Stimulated activated CD8-positive, alpha-beta memory T cell treated with anti-CD3 and anti-CD28 coated beads, Interleukin-4, amount 100 ng/mL, for 4 hours (primary cell): ENCODE measurements at places on chromosomes 16 and 17.

GRCh38 chr17:48645639-48646182, 19.6 kb upstream of the HOXB9 start:
- no peak for DNase-seq

DNA sequence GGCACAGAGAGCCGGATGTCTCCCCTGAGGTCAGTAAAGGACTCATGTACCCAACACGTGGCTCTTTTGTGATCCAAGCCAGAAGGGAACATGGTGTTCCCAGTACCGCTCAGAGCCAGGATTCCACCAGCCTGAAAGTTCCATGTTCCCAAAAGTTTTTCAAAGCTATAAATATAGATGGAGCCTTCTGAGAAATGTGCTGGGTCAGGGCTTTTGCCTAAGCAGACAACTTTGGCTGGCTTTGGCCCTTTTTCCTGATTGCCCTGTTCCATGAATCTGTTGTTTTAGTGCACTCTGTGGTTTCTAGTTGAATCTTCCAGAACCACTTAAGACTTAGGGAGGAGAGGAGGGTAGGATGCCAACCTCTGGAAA, 128.5 kb upstream of the HS3ST2 start:
- DNase-seq: no peak

DNA sequence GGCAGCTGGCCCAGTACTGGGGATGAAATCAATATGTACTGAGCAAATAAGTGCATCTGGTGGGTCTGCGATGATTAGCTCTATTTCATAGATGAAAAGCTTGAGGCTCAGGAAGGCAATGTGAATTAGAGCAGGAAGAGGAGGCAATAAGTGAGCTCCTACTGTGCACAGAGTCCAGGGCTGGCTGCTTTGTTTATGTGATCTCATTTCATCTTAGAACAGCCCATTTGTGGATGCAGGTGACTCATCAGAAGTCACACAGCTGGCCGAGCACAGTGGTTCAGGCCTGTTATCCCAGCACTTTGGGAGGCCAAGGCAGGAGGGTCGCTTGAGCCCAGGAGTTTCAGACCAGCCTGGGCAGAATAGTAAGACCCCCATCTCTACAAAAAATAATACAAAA, 7.1 kb downstream of the TMEM114 start:
- DNase-seq: no peak

- no peak for DNase-seq
Measured at GRCh38 chr17:82639628-82640027, 8.6 kb downstream of the WDR45B start.

DNA sequence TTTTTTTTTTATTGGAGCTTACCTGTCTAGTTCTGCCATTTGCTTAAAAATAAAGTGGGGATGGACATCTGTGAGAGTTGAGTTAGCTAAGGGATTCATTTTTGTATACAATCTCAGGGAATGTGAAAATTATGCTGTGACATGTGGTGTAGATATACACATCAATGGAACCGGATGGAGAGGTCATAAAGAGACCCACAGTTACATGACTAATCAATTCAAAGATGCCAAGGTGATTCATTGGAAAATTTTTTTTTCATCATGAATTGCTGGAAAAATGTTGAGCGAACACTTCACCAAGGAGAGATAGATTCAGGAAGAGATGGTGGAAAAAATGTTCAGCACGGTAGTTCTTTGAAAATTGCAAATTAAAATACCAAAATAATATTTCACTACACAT, 605.4 kb upstream of the KIF2B start:
- DNase-seq: no peak

GRCh38 chr16:17377360-17378324, 93.1 kb downstream of the XYLT1 start:
- no peak for DNase-seq

DNA sequence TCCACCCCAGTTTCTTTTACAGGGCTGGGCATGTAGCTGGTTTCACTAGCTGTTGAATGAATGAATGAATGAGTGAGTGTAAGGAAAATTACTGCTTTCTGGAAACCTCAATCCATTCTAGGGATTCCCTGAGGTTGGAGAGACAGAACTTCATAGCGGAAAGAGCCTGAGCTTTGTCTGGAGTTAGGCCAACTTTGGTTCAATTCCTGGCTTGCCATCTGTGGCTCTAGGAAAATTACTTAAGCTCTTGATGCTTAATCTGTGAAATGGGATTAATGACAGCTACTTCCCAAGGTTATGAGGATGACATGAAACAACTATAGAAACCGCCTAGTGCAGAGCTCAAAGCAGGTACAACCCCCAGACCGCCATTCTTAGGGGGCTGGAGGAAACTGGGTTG, 76.3 kb upstream of the AXIN2 start:
- DNase-seq: no peak

DNA sequence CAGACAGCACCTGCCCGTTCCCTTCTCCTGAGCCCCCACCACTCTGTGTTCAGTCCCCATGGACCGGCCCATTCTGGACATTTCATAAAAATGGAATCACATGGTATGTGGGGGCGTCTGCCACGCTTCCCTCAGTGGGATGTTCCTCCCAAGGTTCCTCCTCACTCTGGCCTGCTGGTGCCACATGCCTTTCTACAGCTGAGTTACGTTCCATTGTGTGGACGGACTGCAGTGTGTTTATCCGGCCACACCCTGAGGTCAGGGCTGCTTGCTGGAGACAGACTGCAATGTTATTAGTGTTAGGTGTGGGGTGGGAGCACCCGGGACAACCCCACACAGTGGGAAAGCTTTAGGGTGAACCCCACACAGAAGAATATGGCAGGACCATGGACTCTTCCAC, 5.9 kb upstream of the AATK start:
- no peak for DNase-seq

GRCh38 chr17:65984299-65984698, 207.6 kb downstream of the CEP112 start:
- no peak for DNase-seq

- DNase-seq: no peak
Measured at GRCh38 chr17:34579979-34580684, 750 bp downstream of the TMEM132E start.

DNA sequence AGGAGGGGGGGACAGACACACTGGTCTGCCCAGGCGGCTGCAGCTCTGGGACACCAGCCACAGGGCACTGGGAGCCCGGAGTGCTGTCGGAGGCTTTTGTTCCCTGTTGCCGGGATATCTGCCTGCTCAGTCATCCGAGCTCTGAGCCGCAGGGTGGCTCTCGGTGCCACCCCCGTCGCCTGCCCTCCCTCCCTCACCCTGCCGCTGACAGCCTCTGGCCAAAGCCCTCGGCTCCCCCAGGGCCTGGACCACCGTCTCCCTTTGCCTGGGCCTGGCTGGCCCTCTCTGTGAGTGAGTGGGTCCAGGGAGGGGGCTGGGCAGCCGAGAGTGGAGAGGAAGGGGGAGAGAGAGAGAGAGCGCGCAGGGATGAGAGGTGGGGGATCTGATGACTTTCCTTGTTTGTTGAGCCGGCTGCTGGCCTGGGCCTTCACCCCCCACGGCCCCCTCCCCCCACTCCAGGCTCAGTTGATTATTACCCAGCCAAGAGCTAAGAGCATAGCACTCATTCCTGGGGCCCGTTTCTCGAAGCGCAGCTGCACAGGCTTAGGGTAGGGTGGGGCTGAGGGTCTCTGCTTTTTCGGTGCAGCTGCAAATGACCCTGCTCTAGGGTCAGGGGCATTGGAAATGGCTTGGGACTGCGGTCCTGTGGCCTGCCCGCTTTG, 2.7 kb downstream of the FOXJ1 start:
- DNase-seq: no peak

DNA sequence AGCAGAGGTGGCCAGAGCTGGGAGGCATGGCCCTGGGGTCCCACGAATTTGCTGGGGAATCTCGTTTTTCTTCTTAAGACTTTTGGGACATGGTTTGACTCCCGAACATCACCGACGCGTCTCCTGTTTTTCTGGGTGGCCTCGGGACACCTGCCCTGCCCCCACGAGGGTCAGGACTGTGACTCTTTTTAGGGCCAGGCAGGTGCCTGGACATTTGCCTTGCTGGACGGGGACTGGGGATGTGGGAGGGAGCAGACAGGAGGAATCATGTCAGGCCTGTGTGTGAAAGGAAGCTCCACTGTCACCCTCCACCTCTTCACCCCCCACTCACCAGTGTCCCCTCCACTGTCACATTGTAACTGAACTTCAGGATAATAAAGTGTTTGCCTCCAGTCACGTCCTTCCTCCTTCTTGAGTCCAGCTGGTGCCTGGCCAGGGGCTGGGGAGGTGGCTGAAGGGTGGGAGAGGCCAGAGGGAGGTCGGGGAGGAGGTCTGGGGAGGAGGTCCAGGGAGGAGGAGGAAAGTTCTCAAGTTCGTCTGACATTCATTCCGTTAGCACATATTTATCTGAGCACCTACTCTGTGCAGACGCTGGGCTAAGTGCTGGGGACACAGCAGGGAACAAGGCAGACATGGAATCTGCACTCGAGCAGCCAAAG, 2.3 kb downstream of the CSF3 start:
- no peak for DNase-seq

- no peak for DNase-seq
Measured at GRCh38 chr16:75106351-75107274, 10.0 kb downstream of the LDHD start.

GRCh38 chr17:63116228-63116627, 150.2 kb downstream of the TANC2 start:
- DNase-seq: no peak

DNA sequence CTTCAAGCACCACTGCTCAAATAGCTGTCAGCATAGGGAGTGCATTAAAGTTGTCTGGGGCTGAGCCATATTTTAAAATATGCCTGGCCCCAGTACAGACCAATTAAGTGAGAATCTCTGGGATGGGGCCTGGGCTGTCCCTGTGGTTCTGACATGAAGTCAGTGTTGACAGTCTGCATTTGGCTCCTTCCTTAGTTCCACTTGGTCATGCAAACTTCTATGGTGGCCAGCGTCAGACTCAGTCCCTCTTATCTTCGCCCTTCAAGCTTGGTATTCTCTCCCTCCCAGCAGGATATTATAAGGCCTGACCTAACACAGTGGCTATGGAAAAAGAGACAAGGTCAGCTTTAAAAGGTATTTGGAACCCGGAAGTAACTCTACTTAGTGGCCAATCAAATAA, 177.2 kb downstream of the PMP22 start:
- no peak for DNase-seq

DNA sequence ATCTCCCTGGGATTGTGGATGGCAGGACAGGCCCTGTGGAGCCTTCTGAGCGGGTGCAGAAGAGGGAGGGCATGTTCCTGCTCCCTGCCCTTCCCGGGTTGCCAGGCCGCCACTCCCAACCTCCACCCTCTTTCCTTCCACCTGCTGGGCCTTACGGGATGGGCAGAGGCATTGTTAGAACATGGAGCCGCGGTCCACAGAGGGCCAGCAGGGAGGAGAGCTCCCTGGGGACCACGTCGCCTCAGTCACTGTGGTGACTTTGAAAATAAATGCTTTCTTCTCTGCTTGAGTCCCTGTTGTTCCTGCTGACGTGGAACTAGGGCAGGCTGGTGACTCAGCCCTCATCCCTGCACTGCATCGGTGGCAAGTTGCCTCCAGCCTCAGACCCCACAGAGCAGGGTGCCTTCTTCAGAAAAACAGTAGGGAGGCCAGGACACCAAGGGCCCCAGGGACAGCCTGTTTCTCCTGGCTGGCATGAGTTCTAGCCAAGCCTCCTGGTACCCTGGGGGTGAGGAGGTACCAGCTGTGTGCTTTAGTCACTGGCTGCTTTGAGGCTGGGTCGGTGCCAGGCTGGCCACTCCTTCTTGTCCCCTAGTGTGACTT, 224.9 kb downstream of the SEC14L1 start:
- DNase-seq: no peak

DNA sequence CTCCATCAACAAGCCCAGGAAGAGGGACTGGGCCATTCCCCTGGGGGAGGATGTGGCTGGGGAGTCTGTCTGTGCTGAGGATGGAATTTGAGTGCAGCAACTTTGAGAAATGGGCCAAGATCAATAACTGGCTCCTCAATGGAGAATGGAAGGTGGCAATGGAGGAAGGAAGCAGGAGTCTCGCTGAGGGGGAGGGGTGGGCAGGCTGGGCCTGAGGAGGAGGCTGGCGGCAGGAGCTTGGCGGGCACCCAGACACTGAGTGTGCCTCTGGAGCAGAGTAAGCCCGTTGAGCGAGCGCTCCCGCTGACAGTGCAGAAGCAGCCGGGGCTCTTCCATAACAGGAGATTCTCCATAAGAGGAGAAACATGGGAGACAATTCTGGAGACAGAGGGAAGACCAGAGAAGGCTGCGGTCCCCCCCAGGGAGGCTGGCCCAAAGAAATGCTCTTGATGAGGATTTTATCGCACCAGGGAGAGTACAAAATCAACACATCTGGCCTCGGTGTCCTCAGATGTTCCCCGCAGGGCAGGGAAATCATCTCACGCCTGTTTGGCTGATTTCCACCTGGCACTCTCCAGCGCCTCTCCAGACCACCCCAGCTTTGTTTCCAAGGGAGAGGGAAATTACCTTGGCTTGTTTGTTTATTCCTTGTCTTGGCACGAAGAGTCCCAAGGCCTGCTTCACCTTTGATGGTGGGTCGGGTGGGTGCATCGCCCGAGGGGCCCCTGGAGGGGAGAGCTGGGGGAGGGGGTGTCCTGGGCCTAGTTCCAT, 2.8 kb upstream of the MMP15 start:
- DNase-seq: no peak

DNA sequence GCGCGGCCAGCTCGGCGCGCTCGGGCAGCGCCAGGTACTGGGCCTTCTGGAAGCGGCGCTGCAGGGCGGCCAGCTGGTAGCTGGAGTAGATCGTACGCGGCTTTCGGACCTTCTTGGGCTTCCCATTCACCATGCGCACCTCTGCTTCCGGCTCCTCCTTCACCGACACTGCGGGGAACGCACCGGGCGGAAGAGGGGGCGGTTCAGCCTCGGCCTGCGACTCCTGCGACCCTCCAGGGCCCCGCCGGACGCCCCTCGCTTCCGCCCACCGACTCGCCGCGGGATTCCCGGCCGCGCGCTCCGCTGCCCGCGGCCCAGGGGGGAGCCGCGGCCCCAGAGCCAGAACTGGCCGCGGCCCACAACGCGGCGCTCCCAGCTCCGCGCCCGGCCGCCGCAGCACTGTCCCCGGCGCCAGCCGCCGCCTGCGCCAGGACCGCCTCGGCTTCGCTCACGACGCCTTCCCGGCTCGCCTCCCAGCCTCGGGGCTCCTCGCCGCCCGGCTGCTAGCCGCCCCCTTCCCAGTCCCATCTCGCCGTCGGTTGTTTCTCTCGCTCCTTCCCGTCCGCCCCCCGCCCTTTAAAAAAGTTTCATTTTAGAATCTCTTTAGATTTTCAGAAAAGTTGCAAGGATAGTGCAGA, 1.5 kb downstream of the DLX3 start:
- DNase-seq: no peak

GRCh38 chr17:42337442-42337841, 49.1 kb downstream of the STAT5A start:
- DNase-seq: peak; percentile 12

DNA sequence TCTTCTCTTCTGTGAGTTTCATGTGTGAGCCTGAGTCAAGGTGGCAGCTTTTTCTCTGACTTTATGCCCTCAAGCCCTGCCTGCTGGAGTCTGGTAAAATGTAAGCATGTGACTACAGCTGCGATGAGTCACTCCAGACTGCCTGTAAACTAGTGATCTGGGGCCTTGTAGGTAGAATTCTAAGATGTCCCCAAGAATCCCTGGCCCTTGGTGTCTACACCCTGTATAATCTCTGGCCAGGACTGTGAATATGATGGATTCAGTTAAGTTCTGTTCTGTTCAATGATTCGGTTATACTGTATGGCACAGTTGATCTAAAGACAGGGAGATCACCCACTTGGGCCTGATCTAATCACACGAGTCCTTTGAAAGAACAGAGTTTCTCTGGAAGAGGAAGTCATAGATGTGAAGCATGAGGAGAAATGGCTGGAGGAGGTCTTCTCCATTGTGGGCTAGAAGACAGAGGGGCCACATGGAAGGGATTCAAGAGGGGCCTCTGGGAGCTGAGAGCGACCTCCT, 29.8 kb downstream of the PRSS54 start:
- DNase-seq: no peak
